Stimulated activated CD4-positive, alpha-beta T cell treated with anti-CD3 and anti-CD28 coated beads, Interleukin-2, amount 100 ng/mL, for 24 hours (primary cell): ENCODE measurements at places on chromosomes 11 and 22.

GRCh38 chr11:67264877-67265632 lies 1.2 kb upstream of the GRK2 start:
- no peak for DNase-seq

GRCh38 chr11:118845369-118845768 lies 38.3 kb upstream of the CXCR5 start:
- DNase-seq: no peak

DNA sequence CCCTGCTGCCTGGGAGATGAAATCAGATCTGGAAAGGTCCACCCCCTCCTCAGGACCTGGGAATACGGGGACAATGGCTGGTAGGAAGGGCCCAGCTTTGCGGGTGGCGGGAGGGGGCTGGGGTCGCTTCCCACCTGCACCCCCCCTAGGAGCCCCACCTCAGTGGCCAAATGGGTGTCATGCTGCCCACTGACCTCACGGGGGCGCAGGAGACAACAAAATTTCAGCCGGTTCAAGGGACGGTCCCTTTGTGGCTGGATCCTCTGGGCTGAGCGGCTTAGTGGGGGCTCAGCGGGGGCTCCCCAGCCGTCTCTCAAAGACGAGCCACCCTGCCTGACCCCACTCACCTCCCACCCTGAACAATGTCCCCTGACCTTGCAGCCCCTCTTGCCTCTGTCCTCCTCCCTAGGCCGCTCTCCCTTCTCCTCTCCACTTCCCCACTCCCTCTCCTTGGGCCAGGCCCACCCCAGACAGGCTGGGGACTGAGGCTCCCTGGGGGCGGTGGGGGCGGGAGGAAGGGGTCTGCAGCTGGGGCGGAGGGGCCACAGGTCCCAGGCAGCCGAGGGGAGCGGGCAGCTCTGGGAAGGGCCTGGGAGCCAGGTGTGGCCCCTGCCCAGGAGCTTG lies 39.3 kb upstream of the H19 start:
- no peak for DNase-seq

DNA sequence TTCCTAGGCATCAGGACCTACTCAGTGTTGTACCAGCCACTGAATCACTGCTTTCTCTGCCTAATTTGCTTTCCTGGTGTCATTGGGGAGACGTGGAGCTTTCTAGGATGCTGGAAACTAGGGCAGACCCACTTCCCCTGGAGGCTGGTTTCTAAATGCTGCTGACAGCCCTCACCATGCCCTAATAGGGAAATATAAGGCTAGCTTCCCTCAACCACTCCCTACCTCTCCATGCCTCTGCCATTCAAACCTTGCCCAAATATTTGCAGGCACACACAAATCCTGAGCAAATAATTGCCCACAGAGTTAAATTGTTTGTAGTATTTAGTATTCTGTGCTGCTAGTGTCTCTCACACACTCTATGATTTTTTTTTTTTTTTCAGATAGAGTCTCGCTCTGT lies 310.2 kb downstream of the DDX10 start:
- no peak for DNase-seq
